Natural killer cell treated with Interleukin-12 subunit alpha and Interleukin-12 subunit beta and Interleukin-15 and Interleukin-18, amount 100 ng/mL, for 72 hours (primary cell): ENCODE measurements at places on chromosomes 2 and 18.

DNA sequence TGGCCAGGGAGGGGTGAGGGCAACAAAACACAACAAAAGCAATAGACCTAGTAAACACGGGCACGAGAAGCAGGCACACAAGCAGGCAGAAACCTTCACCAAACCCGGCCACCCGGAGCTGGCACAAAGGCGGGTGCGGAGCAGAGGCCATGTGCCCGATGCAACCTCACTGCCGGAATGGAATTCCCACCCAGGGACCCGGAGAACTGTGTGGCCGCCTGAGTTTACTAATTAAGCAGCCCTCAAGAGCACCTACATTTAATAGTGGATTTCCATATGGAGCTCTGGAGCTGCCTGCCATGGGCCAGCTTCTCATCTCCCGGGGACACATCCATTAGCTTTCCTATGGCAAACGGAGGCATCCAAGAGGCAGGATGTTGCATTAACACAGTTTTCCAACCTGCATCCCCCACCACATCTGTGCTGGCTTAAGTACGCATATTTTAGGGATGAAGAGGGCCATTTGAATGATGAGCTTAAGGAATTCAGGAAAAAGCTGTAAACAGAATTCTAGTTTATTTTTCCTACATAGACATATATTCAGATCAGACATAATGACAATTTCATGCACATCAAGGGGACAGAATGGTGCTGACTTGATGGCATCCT lies 104.5 kb upstream of the SMIM21 start:
- no peak for DNase-seq

- DNase-seq = no peak
Measured at GRCh38 chr18:37965572-37965970, 400.0 kb upstream of the CELF4 start.

DNA sequence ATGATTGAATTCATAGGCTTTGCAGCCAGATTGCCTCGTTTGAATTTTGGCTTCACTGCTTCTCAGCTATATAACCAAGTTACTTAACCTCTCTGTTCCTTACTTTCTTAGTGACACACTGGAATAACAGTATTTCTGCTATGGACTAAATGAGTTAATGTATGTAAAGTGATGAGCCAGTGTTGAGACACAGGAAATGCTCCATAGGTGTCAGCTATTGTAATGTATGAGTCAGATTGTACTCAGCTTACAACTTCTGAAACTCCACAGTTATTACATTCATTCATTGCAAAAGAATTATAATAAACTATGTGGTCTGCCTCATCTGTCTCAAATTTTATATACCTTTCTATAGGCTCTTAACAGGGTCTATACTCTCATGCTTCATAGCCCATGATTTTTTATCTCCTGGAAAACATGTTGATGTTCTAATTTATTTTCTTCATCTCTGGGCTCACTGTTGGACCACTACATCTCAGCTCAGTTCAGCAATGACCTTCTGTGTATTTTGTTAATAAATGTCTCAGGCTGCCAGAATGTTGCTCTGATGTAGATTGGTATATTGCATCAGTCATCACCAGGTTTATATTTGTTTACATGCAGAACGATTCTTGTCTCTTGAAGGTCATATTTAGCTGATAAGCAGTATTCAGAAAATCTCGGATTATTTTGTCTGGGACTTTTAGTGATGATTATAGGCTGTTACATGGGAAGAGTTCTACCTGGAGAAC lies 76.2 kb downstream of the MAP3K20 start:
- no peak for DNase-seq

DNA sequence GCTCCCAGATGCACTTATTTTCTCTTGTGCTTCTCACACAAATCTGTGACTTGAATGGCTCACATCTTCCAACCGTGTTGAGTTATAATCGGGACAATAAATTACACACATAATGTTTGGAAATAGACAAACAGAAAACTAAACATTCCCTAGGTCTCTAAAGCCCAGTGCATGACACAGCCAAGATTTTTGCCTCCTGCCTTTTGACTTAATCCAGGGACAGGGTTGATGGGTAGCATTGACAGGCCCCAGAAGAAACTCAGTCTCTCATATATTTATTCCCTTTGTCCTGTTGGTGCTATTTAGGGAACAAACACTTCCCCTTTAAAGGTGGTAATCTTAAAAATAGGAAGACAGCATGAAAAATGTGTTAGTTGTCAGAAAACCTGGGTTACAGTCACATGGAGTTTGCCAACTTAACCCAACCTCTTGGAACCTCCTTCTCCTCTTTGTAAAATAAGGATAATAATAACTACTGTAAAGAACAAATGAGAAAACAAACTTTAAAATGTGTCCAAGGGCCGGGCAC lies 24.0 kb upstream of the ARPC2 start:
- no peak for DNase-seq

DNA sequence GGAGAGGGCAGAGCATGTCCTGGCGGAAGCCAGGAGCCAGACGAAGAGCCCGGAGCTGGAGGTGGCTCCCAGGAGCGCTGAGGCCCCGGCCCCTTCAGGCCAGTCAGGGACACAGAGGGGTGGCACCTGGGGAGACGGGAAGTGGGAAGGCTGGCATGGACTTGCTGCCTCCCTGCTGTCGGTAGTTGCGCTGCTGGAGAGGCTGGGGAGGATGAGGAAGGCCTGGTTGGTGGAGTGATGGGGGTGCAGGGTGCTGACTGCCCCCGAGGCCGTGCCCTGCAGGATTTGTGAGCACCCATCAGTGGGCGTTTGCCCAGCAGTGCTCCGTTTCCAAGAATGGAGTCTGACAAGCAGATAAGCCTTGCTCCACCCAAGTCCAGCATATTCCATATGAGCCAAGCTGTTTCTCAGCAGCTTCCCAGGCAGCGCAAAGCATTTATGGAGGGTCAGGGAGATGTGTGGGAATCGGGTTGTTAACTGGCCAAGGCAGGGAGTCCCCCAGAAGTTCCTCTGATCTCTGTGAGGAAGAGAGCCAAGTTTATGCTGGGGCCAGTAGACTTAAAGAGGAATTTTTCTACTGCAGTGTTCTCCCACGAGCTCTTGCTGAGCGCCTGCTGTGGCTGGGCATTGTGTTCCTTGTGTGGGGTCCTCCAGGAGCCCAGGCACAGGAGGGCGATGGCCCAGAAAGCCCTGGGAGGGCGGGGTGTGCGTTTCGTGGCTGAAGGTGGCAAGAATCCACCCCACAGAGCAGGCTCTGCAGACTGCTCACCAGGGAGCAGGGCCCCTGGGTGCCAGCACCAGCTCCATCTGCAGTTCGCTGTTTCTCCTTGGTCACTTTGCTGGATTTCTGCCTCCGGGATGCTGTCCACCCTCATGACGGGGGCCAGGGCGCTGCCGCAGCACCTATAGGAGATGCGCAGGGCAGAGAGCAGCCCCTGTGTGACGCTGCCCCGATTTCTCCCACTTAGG lies 250.2 kb downstream of the ALPK2 start:
- no peak for DNase-seq

DNA sequence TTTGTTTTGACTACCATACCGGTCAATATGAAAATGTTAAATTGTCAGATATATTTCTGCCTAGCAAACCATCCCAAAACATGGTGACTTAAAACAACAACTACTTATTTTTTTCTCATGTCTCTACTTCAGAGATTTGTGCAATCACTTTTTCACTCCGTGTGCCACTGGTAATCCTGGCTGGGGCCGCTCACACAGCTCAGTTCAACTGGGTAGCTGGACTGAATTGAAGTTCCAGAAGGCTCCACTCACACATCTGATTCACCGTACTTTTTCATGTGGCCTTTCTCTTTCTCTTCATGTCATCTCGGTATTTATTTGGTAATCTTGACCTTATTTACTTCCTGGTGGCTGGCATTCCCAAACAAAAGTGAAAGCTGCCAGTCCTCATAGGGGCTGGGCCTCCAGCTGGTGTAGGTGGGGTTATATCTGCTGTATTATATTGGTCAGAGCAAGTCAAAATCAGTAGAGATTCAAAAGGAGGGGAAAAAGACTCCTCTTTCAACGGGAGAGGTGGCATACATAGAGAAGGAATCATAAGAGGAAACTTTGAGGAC lies 513.9 kb upstream of the NXPH2 start:
- DNase-seq = no peak

DNA sequence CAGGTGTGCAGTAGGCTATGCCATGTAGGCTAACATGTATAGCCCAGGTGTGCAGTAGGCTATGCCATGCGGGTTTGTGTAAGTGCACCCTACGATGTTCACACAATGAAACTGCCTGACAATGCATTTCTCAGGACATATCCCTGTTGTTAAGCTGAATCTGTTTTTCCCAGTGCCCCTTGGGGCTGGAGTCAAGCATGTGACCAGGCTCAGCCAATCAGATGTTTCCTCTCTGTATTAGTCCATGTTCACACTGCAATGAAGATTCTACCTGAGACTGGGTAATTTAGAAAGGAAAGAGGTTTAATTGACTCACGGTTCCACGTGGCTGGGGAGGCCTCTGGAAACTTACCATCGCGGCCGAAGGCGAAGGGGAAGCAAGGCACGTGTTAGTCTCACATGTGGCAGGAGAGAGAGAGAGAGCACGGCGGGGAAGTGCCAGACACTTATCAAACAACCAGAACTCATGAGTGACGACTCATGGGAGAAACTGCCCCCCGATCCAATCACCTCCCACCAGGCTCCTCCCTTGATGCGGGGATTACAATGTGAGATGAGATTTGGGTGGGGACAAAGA lies 24.2 kb downstream of the ITM2C start:
- DNase-seq = no peak
